ENCODE measurements at places on chromosomes 7 and 10.
A peak's percentile ranks its signal among the peaks of the same experiment; 100 is the strongest.

GRCh38 chr7:134561-135256 is 57.7 kb upstream of the FAM20C start:
- no peak for DNase-seq

GRCh38 chr7:105014693-105015389 is 836 bp downstream of the KMT2E start:
- peak; percentile 53 for DNase-seq

- no peak for DNase-seq
Observed at GRCh38 chr7:16982640-16983350, 101.0 kb upstream of the AGR3 start.

DNA sequence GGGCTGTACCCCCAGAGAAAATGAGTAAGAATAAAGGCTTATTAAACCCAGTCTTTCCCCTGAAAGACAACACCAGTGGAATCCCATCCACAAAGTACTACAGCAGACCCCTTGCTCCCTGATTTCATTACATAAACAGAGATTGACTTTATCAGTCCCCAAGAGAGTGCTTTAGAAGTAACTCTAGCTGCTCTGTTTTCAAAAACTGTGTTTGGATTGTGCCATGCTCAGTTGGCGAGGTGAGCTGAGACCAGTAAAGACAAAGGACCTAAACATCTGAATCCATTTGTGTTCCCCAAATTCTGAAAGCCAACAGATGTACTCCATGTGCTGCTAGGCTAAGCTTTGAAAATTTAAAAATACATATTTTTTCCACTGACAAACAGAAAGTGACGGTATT is 127.0 kb downstream of the ATE1 start:
- DNase-seq: no peak

DNA sequence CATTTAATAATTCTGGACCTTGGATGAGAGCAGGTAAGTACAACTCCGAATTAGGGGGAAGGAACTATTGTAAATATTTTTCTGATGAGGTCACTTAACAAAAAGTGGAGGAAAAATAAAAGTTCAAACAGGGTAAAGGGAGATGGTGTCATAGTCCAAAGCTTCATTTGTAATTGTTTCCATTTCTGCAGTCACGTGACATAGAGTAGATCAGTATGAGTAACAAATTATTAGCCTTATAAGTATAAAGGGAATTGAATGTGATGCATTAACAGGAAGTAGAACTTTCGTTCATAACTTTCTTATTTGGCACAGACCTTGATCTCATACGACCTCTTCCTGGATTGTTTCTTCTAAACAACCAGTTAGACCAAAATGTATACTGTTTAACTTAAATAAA is 347.2 kb upstream of the TPK1 start:
- DNase-seq: no peak

- DNase-seq: no peak
Observed at GRCh38 chr10:5502061-5502521, 2.7 kb upstream of the CALML5 start.

DNA sequence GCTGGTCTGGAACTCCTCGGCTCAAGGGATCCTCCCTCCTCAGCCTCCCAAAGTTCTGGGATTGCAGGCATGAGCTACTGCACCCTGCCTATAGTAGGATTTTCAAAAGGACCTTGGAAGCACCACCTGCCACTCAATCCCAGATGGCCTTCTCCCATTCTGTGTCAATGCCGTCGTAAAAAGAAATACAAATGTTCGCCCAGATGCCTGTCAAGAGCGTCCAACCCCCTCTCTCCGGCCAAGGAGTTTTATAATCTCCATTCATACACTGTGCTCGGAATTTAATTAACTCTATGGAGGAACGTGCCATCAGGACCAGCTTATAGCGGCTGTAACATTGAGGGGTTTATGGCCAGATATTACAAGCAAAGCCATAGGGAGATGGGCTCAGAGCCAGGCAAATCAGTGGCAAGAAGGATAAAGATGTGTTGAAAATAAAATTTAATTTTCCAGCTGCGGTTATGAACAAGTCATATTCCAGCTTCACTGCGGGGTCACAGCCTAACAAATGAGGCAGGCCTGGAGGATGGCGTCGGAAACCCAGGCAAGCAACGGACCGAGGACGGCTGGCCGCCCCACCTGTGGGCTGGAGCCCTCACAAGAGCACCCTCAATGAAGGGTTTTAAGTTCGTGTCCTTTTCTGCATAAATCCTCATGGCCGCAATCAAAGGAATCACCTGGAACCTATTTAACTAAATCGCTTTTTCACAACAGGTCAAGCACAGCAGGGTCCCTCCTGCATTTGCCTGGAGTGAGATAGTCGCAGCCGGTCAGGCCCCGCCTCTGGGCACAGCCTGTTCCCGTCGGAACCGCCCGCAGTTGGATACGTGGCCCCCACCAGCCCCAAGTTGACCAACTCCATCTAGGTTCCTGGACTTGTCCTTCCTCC is 374.5 kb upstream of the FOXK1 start:
- DNase-seq: no peak

DNA sequence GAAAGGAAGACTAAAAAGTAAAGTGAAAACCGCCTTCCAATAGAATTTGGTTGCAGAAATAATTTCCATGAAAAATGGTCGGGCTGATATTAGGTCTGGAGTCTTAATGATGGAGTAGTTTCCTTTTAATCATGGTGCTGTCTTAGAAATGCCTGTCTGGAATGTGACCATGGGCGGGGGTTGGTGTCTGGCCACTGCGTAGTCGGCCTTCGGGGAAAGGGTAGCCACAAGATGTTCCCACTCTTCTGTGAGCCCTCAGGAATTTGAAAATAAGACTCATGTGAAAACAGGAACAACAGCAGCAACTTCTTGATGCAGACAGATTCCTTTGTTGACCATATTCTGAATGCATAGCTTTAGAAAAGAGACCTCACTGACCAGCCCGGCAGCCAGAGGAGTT is 176.8 kb downstream of the KIAA1217 start:
- no peak for DNase-seq

GRCh38 chr10:34584164-34584563 is 230.9 kb downstream of the PARD3 start:
- DNase-seq: no peak

GRCh38 chr7:29091715-29092114 is 54.6 kb downstream of the CPVL start:
- no peak for DNase-seq

- no peak for DNase-seq
Observed at GRCh38 chr7:90726623-90727022, 130.5 kb downstream of the CDK14 start.

DNA sequence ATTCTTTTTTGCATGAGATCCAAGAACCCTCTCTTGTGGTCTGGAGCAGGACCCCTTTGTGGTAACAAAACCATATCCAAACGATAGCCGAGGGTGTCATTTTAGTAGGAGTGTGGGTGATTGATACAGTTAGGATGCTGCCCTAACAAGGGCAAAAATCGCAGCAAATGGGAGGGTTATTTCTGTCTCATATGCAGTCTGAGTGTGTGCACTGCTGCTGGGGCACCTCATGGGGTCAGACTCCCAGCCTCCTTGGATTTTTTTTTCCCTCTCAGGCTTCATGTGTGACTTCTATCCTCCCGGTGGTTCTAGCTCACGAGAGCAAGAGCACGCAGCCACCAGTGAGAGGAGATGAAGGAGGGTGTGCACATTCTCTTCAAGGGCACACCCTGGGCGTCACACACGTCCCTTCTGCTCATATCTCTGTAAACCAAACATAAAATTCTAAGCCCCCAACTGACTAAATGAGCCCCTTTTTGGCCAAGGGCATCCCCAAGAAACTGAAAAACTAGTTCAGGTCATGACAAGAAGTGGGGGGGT is 28.6 kb upstream of the IL15RA start:
- no peak for DNase-seq

GRCh38 chr7:138127996-138128395 is 51.7 kb downstream of the AKR1D1 start:
- DNase-seq: no peak

GRCh38 chr7:142384493-142384922 is 126.7 kb upstream of the PRSS58 start:
- peak; percentile 36 for DNase-seq

- DNase-seq: no peak
Observed at GRCh38 chr7:130872756-130873448, 138.9 kb upstream of the KLF14 start.

DNA sequence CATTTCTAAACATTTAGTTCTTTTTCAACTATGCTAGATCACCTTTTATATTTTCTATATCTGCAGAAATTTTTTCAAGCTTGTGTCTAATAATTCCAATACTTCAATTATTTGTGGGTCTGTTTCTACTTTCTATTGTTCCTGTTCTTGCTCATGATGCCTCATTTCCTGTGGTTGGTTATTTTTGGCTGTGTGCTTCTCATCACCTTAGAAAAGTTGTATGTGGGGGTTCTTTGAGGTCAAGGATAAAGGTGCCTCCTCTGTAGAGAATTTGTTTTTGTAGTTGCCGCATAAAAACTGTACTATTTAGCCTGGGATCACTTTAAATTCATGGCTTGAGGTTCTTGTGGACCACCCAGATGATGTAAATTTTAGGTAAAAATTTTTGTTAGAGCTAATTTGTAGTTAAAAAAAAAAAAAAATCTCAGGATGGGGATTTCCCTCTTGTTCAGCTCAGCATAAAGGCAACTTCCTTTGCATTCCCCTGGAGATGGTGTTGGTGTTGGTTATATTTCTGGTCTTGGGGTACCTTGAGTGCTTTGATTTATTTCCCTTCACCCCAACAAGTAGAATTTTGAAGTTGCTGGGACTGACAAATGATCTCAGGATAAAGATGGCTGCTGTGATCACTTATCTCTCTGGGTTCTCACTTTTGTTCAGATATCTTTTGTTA is 27.0 kb upstream of the JAZF1 start:
- no peak for DNase-seq

- DNase-seq: peak; percentile 71
Observed at GRCh38 chr7:108525327-108525984, 479 bp downstream of the PNPLA8 start.

DNA sequence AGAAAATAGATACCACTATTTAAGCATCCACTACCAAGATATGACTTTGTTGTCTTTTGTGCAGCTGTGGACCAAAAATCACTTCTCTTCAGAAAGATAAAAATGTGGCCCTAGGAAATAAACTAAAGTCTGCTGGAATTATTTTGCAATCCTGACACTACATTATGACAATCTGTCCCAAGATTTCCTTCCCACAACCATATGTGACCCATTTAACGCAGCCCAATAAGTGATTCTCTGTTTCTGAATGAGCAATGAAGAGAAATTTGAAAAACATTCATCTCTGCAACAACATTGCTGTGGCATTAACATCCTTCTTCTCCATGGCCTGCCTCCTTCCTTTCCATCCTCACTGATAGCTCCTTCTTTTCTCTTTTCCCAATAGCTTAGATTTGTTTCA is 212.0 kb downstream of the TSPAN12 start:
- DNase-seq: no peak

GRCh38 chr10:46002916-46003693 is 27.3 kb downstream of the NCOA4 start:
- DNase-seq: no peak

- no peak for DNase-seq
Observed at GRCh38 chr10:15069230-15069629, 19.3 kb downstream of the ACBD7 start.

DNA sequence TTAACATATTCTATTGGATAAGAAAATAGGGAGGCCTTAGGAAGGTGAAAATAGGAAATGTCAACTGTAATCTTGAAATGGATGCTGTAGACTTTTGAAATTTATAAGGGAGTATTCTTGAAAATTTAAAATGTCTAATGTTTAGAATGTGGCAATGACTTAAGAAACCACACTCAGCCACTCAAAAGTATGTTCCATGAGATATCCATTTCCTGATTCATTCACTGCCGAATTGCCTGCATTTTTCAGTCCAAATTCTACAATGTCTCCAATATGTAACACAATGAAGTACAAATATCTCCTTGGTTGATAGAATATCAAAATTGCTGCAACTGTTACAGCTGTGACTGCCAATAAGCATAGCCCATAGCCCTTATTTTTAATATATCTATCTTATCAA is 25.9 kb downstream of the PRKG1 start:
- DNase-seq: no peak

DNA sequence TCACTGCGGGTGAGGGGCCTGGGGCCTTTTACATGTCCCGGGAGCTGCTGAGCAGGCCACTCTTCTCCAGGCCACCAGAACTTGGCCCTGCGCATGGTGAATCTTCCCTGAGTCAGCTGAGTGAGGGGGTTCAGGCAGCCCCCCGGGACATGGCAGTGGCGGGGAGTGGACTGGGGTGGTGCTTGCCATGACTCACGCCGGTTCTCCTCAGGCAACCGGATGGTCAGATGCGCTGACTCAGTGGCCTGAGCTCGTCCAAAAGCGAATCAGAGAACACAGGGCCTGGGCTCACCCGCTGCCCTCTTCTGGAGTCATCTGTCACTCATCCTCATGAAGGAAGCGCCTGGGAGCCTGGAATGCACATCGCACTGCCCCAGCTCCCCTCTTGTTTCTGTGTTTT is 33.5 kb downstream of the HTRA1 start:
- no peak for DNase-seq

- peak; percentile 39 for DNase-seq
Observed at GRCh38 chr10:77746047-77746707, 108.6 kb upstream of the KCNMA1 start.

GRCh38 chr10:75466886-75467285 is 35.5 kb downstream of the LRMDA start:
- DNase-seq: no peak

GRCh38 chr7:145665499-145666258 is 450.9 kb upstream of the CNTNAP2 start:
- DNase-seq: no peak

DNA sequence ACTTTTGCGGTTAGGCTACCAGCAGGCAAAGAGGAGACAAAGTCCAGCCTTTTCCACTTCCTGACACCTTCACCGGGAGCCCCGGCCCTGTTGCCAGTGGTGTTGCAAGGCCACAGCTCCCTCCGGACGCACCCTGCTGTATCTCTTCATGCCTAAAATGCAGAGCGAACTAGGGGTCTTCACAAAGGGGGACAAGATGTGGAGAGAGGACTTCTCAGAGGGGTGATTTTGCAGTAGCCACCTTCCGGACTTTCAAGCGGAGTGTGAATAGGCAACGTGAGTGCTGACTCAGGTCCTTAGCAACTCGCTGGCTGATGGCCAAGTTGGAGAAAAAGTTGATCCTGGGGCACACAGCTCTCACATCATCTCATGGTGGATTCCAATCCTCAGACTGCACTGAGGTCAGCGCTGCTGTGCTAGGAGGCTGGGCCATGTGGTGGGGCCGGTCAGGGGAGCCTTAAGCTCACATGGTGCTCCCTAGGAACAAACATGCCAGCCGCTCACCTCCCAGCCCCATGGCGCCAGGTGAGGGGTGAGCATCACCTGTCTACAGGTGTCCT is 166.3 kb downstream of the LCOR start:
- no peak for DNase-seq

- no peak for DNase-seq
Observed at GRCh38 chr10:16470747-16471146, 33.9 kb downstream of the PTER start.

DNA sequence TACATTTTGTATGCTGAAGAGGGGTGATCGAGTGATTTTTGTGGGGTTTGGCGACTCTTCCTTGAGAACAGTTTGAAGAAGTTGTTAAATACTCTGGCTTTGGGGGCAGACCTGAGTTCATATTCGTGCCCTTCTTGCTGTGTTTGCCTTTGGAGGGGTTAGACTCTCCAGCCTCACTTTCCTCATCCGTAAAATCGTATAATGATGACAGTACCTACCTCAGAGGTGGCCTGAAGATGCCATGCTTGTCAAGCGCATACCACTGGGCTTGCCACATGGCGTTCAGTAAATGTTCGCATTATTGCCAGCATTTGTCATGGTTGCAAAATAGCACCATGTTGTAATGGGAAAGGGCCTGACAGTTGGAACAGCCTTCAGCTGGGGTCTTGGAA is 1.3 kb downstream of the STK17A start:
- DNase-seq: no peak

Measured in hepatic stellate cell (primary cell).